ENCODE measurements at places on chromosomes 2 and 18.

DNA sequence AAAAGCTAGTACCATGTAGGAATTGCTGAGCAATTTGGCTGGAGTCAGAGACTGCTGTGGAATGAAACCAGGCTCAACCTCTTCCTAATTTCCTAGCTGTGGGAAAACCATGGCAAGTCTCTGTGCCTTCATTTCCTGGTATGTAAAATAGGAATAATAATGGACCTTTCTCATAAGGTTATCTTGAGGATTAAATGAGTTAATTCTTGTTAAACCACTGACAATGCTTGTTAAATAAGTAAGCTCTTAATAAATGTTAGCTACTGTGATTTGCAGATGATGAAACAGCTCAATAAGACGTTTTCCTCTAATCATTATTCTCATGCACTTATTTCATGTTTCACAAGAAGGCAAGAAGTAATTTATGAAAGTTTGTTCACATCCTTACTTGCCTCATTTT lies 346.7 kb downstream of the RND3 start:
- no peak for DNase-seq
- no peaks in the 10 kb centered on the region for H3K27me3 ChIP-seq
- H3K4me1 ChIP-seq = no peaks in the 10 kb centered on the region
- H3K4me3 ChIP-seq = no peak overlapping the region
- H3K27ac ChIP-seq = no peak overlapping the region

GRCh38 chr2:235142601-235143000 lies 190.8 kb downstream of the SH3BP4 start:
- H3K4me1 ChIP-seq = no peaks in the 10 kb centered on the region
- no peak overlapping the region for H3K4me3 ChIP-seq
- no peaks in the 10 kb centered on the region for H3K36me3 ChIP-seq
- no peak for DNase-seq
- no peaks in the 10 kb centered on the region for H3K27me3 ChIP-seq

GRCh38 chr2:28068088-28068487 lies 177.6 kb downstream of the BABAM2 start:
- no peak for DNase-seq
- no peak overlapping the region for H3K27ac ChIP-seq
- no peak overlapping the region for H3K4me3 ChIP-seq
- peaks cover 5% of the 10 kb centered on the region for H3K4me1 ChIP-seq

DNA sequence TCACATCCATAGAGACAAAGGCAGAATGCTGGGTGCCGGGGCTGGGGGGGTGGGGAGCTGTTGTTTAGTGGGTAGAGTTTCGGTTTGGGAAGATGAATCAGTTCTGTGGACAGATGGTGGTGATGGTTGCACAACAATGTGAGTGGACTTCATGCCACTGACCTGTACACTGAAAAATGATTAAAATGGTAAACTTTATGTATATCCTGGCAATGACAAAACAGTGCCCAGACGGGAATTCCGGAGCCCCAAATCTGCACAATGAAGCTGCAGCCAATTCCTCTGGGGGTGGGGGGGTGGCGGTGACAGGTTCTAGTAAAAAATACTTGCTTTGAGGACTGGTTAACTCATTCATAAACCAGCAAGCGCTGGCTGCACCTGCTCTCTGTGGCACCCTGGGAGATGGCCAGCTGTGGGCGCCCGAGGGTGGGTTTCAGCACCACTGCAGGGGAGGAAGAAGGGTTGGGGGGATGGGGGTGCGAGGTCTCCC lies 81.8 kb upstream of the HPCAL1 start:
- no peak overlapping the region for H3K27ac ChIP-seq
- DNase-seq = peak; percentile 65
- no peaks in the 10 kb centered on the region for H3K36me3 ChIP-seq
- no peak overlapping the region for H3K4me3 ChIP-seq
- H3K4me1 ChIP-seq = no peaks in the 10 kb centered on the region
